ENCODE measurements at places on chromosomes 4 and X. TPM values are rescaled to one million over a fixed set of nuclear protein-coding genes. Genes with fewer than 3 reads are reported as not detected.

GRCh38 chr4:125323654-125324053 is 8.9 kb downstream of the FAT4 start:
- no peak for DNase-seq

ARHGAP24 gene
- polyA plus RNA-seq: 0.14 TPM

TENM3 gene
- polyA plus RNA-seq: not detected

PASD1 gene
- polyA plus RNA-seq: not detected
